ENCODE measurements at places on chromosomes 4 and X.

GRCh38 chrX:130186651-130187050, 14.9 kb downstream of the RAB33A start:
- DNase-seq: no peak

DNA sequence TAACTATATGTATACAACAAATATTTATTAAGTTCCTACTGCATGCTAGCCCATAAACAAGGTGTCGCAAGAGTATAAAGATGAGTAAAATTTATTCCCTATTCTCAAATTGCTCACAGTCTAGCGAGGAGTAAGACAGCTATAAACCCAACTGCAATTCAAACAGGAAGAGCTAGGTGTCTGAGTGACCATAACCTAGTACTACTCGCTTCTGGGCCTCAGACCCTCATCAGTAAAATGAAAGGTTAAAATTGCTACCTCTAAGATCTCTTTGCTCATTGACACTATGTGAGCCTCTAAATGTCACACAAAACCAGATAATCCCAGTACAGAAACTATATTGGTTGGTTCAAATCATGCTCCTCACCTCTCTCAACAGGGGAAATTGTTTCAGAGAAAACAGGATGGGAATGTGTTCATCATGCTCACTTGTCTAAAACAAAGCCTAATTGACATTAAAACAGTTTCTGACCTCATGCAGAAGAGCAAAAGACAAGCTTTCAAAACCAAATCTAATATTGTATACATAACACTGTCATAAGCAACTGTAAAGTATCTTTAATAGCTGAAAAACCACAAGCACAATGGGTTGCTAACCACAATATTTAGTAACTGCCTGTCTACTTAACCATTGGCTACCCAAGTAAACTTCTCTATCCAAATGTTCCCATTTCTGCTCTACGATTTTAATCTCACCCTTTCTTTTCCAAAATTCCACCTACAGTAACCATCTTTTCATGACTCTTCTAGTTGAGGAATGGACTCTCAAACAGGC, 264.6 kb upstream of the FMR1 start:
- DNase-seq: no peak

GRCh38 chrX:68536429-68536828, 37.6 kb downstream of the YIPF6 start:
- DNase-seq: no peak

DNA sequence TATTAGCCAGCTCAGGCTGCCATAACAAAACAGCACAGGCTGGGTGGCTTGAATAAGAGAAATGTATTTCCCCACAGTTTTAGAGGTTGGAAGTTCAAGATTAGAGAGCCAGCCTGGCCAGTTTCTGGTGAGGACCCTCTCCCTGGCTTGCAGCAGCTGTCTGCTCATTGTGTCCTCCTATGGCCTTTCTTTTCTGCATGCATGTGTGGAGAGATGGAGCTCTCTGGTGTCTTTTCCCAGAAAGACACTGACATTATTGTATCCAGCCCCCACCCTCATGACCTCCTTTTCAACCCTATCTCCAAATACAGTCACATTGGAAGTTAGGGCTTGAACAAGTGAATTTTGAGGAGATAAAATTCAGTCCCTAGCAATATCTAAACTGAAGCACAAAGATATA, 263.8 kb upstream of the PABPC4L start:
- no peak for DNase-seq

- DNase-seq: no peak
These were observed 24.4 kb upstream of the CORIN start for GRCh38 chr4:47862297-47862696.
